ENCODE measurements at places on chromosomes 2 and 18. TPM values are rescaled to one million over a fixed set of nuclear protein-coding genes. Genes with fewer than 3 reads are reported as not detected.

The EIF5B gene
- 6.3 TPM for polyA plus RNA-seq

DNA sequence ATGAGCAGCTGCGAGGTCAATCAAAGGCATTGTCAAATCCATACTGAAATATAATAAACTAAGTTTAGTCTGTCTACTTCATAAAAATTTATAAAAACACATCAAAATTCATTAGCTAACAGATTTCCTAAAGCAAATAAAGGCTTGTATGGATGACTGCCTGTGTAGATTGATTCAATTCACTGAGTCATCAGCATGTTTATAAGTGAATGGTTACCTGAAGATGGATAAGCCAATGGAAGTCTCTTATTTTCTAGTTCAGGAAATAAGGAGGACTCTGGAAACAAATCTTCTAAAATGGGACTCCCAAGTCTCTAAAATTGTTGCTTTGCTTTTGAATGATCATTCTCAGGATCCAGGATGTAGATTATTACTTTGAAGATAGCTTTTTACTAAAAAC, 57.0 kb upstream of the HNRNPA3 start:
- H3K36me3 ChIP-seq: no peaks in the 10 kb centered on the region
- no peak overlapping the region for H3K4me3 ChIP-seq
- H3K27me3 ChIP-seq: no peaks in the 10 kb centered on the region
- peaks cover 16% of the 10 kb centered on the region for H3K4me1 ChIP-seq
- DNase-seq: no peak
- H3K27ac ChIP-seq: no peak overlapping the region

- H3K27me3 ChIP-seq: peaks cover 2% of the 10 kb centered on the region
- H3K4me3 ChIP-seq: no peak overlapping the region
- no peaks in the 10 kb centered on the region for H3K4me1 ChIP-seq
Measured at GRCh38 chr2:96449637-96450036, 55.5 kb downstream of the NEURL3 start.

DNA sequence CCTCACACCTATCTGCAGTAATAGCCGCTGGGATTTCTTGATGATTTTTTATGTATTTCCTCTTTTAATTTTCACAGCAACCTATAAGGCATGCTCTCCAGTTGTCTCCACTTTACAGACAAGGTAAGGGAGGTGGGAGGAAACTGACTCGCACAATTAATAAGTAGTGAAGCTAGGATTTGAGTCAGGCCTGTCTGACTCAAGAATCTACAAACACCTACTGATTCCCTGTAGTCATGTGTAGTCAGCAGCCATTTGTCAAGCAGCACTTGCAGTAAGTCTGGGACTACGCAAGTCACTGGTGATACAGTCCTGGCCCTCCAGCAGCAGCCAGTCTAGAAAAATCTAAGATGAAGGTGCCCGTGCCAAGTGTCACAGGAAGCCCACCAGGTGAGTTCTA, 193.6 kb upstream of the PKDCC start:
- no peaks in the 10 kb centered on the region for H3K4me1 ChIP-seq
- H3K4me3 ChIP-seq: no peak overlapping the region
- peaks cover 4% of the 10 kb centered on the region for H3K27me3 ChIP-seq
- no peaks in the 10 kb centered on the region for H3K36me3 ChIP-seq

GRCh38 chr2:15636972-15637785, 45.5 kb downstream of the DDX1 start:
- no peak overlapping the region for H3K4me3 ChIP-seq
- H3K27ac ChIP-seq: peak overlapping the region; percentile 2
- DNase-seq: peak; percentile 85
- no peaks in the 10 kb centered on the region for H3K27me3 ChIP-seq
- H3K4me1 ChIP-seq: peaks cover 62% of the 10 kb centered on the region

DNA sequence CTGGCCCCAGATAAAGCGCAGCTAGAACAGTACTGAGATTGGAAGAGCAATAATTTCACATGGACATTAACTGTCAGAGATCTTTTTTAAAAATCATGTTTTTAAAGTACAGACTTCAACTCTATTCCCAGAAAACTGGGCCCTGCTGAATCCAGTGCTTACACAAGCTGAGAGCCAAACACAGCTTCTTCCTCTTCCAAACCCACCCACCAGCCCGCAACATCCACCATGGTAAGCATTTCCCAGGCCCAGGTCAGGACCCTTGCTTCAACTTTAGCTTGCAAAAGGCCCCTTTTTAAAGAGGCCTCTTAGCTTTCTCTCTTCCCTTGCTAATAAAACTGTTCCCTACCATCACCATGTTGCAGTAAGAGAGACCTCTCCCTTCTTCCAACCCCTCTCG, 2.1 kb downstream of the AAK1 start:
- H3K27ac ChIP-seq: peak overlapping the region; percentile 88
- peaks cover 4% of the 10 kb centered on the region for H3K36me3 ChIP-seq
- H3K4me1 ChIP-seq: peaks cover 36% of the 10 kb centered on the region
- DNase-seq: no peak
